ENCODE measurements at places on chromosomes 3 and 15.

- no peak for DNase-seq
These were observed 248.1 kb upstream of the NR2E3 start for GRCh38 chr15:71562251-71562650.

DNA sequence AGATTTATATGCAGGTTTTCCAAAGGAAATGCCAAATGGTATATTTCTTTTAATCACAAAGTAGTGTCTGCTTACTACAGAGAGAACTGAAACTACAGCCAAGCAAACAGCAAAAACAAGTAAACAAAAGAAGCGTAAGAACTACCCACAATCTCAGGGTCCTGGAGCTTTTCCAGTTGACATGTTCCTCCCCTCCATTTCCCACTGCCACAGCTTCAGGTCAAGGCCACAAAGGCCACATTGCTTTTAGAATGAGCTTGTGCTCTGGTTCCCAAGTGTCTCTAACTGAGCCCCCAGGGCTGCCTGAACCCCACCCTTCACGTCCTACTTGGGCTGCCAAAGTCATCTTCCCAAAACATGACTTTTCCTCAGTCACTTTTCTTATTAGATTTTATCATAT, 24.1 kb downstream of the CTDSPL start:
- no peak for DNase-seq

GRCh38 chr3:9918261-9919038, 1.6 kb downstream of the IL17RC start:
- DNase-seq, result no peak

- DNase-seq, result no peak
These were observed 31.2 kb upstream of the FXR1 start for GRCh38 chr3:180881065-180881801.

DNA sequence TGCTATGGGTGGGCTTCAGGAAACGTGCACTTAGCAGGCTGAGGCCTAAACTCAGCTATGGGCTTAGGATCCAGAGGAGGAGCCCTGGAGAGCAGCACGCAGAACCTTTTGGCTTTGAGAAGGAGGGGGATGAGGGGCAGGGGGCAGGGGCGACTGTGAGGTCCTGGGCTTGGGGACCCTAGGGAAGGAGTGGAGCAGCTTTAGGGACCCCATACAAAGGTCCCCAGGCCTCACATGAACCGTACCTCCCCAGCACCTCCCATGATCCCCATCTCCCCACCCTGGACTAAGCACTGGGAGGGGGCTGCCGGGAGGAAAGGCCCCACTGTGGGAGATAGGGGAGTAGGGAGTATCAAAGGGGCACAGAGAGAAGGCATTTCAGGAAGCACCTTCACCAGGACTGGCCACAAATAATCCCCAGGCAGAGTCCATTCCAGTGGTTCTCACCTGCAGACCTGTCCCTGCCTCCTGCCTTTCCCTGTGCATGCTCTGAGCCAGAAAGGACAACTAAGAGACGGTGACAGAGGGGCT, 62.0 kb upstream of the KLF13 start:
- no peak for DNase-seq

DNA sequence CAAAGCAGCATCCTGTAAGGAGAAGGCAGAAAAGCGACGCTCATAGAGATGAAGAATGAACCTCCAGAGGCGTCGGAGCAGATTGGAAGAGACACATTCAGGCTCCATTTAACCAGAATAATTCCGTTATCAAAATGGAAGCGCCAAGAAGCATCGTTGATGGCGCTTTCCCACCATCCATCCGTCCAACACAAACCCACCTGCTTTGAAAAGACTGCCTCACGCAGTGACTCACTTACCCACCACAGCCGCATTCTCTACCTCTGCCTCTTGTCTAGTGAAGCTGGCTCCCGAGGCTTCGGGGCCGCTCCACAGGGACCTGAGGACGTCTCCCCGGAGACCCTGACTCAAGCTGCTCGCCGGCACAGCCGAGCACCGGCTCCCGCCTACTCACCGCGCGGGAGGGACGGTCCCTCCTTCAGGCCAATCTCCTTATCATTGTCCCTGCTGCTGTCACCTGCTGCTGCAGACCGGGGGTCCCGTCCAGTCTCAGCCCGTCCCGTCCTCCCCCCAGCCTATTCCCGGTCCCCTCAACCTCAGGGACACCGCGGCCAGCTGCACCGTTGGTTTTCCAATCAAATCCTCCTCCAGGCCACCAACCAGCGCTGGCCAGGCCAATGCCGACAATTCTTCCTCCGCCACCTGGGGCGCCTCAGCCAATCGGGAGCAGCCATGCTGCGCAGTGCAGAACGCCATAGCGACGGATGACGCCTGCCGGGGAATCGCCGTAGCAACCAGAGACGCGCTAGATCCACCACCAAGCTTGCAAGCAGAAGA, at the start of gene NEK10:
NEK10 (minus strand) TSS at position 553 of the 777 bp plus-strand sequence. CDS start 16,501 bp downstream, outside the sequence.
- no peak for DNase-seq

DNA sequence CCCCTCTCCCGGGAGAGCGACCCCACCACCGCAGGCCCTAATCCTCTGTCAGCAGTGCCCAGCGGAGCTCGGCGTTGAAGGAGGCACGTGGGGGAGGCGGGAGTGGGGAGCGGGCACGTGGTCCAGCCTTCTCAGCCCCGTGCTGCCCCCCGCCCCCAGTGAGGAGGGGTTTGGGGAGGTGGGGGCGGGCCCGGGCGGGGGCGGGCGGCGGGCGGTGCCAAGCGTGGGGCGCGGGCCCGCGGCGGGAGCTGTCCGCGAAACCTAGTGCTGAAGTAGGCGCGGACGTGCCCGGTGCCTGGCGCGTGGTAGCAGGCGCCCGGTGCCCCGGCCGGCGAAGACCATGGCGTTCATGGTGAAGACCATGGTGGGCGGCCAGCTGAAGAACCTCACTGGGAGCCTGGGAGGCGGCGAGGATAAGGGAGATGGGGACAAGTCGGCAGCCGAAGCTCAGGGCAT, at the start of gene CPLX3:
CPLX3 (plus strand) TSS at position 264 of the 456 bp plus-strand sequence; CDS start at position 341, 77 bp downstream.
- DNase-seq, result no peak

- DNase-seq, result no peak
These were observed 7.6 kb downstream of the C15orf39 start for GRCh38 chr15:75209289-75209676.

Measured in vagina (tissue), 2 donors.